Stimulated activated CD4-positive, alpha-beta T cell treated with anti-CD3 and anti-CD28 coated beads, Interleukin-1b, Interleukin-23, amount 100 ng/mL, for 4 hours (primary cell): ENCODE measurements at places on chromosomes 3 and 15.

GRCh38 chr3:16136055-16136454 lies 38.4 kb upstream of the GALNT15 start:
- no peak for DNase-seq

DNA sequence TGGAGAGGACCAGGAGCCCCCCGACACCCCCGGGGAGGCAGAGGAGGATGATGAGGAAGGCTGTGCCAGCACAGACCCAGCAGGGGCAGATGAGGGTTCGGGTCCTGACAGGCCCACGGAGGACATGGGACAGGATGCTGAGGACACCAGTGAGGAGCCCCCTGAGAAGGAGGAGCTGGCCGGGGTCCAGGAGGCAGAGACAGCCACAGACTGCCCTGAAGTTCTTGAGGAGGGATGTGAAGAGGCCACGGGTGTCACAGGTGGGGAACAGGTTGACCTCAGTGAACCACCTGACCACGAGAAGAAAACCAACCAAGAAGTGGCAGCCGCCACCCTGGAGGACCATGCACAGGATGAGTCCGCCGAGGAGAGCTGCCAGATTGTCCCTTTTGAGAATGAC lies 909 bp downstream of the FGD5 start:
- DNase-seq, result no peak

DNA sequence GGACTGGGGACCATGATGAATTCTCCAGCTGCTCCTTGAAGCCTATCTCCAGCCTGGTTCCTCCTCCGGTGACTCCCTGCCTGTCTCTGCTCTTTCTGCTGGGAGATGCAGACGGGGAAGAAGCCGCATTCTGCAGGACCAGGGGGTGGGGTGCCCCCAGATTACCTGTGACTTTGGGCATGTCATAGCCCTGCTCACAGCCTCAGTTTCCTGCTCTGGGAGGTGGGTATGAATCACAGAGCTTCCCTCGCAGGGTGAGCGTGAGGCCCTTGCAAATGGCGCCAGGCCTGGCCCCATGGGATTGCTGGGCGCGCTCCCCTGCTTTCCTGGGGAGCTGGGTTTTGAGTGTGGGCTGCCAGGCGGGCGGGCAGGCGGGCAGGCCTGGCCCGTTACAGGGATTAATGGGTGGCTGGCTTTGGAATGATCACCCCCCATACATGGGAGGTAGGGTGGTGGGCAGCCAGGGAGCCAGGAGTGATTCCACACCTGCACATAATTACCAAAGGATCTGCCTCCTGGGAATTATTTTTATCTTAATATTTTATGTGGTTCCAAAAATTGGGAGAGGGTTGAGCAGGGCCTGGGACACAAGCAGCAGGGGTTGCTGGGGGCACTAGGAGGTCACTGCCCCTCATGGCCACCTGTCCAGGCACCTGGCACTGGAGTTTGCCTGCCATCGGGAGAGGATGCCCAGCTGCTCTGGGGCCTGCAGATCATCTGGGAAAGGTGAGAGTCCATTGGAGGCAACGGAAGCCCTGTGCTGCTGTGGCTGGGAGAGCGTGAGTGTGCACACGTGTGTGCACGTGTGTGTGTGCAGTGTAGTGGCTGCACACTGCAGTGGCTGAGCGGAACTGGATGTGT lies 106.8 kb downstream of the WNT7A start:
- DNase-seq, result no peak

DNA sequence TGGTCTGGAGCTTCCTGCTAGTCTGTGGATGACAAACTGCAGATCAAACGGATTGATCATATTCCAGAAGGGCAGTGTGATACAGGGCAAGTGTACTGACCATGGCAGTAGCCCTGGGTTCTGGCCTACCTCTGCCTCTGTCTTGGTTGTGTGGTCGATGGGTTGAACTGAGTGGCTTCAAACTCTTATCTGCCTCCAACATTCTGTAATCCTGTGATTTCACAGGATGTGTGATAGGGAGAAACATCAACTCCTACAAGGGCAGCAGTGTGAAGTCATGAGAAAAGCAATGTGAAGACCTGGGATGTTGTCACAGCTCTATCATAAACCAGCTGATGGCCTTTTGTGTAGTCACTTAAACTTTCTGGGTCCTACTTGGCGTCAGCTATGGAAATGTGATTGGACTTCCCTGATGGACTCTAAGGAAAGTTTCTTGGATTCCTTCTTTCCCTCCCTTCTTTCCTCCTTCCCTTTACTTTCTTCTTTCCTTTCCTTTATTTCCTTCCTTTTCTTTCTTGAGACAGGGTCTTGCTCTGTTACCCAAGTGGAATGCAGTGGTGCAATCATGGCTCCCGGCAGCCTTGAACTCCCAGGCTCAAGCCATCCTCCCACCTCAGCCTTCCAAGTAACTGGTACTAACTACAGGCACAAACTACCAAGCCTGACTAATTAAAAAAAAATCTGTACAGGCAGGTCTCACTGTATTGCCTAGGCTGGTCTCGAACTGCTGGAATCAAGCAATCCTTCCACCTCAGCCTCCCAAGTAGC lies 114.8 kb downstream of the BBX start:
- no peak for DNase-seq

GRCh38 chr3:127451321-127451720 lies 139.2 kb downstream of the TPRA1 start:
- no peak for DNase-seq

DNA sequence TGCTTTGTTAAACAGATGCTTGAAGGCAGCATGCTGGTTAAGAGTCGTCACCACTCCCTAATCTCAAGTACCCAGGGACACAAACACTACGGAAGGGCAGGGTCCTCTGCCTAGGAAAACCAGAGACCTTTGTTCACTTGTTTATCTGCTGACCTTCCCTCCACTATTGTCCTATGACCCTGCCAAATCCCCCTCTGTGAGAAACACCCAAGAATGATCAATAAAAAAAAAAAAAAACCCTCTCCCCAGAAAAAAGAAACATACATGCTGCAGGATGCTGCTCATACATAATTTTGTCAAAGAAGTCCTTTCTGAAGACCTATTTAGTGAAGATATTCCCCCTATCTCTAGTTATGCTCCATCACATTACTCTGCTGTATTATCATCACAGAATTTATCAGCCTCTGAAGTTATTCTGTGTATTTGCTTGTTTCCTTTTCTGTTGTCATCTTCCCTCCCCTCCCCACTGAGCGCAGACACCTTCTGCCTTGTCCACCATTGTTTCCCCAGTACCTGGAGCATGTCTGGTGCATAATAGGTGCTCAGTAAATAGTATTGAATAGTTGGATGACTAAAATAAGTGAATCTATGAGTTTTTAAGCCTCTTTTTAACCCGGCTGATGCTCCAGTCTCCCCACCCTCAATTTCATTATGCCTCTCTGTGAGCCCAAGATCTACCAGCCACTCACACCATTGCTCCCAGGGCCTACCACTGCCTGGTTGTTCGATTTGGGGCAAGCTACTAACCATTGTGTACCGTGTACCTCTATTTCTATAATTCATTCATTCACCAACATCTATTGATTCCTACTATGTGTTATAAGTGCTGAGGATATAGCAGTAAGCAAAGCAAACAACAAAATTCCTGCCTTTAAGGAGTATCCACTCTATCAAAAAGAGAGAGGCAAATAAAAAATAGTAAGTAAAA lies 4.0 kb upstream of the TM4SF1 start:
- no peak for DNase-seq

DNA sequence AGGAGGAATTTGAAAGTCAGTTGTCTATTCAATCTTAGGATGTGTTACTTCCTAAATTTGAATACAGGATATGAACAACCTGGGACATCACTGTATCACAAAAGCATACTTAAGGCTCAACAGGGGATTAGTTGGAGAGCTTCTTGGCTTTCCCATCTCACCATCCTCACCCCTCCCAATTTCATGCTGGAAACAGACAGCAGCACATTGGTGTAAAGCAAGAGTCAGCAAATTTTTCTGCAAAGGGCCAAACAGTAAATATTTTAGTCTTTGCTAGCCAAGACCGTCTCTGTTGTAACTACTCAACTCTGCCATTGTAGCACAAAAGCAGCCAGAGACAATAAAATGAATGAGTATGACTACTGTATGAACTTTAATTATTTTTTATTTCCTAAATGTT lies 94.9 kb downstream of the ERC2 start:
- no peak for DNase-seq

- DNase-seq, result no peak
Measured at GRCh38 chr15:95557226-95558046, 773.1 kb upstream of the NR2F2 start.

DNA sequence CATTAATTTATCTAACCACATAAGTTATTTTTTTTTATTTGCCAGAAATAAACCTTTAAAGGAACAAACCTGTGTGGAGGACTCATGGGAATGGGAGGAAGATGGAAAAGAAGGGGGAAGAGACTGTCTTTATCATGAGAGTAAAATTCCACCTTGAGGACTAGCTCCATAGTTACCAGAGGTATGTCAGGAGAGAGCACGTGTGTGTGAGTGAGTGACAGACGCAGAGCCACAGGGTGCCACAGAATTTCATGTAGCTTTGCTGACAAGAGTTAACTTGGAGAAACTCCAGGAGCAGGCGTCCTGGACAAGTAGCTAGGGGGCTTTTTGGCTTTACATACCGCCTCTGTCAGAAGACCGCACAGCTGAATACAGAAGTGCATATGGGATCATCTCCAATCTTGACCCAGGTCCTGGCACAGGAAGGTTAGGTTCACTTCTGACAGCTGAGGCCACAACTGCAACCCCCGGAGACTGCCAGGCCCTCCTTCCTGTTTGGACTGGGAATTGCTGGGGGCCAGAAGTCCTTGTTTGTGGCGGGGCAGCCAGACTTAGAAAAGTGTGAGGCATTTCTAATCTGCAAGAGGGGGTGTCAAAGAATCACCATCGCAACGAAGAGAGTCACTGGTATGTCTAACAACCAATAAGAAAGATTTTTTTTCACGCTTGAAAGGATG lies 197.8 kb upstream of the TPM1 start:
- no peak for DNase-seq

- no peak for DNase-seq
Measured at GRCh38 chr3:195441476-195441991, 1.3 kb downstream of the ACAP2 start.

GRCh38 chr15:70145261-70145660 lies 47.5 kb upstream of the TLE3 start:
- DNase-seq, result no peak
